Tibial nerve (tissue), 4 donors: ENCODE measurements at places on chromosomes 4 and X.

GRCh38 chr4:26077756-26078155, 163.7 kb downstream of the SMIM20 start:
- no peak for DNase-seq

GRCh38 chrX:106912864-106913263, 7.3 kb upstream of the CLDN2 start:
- DNase-seq, result no peak

- no peak for DNase-seq
Observed at GRCh38 chr4:5933116-5933515, 40.2 kb upstream of the CRMP1 start.

DNA sequence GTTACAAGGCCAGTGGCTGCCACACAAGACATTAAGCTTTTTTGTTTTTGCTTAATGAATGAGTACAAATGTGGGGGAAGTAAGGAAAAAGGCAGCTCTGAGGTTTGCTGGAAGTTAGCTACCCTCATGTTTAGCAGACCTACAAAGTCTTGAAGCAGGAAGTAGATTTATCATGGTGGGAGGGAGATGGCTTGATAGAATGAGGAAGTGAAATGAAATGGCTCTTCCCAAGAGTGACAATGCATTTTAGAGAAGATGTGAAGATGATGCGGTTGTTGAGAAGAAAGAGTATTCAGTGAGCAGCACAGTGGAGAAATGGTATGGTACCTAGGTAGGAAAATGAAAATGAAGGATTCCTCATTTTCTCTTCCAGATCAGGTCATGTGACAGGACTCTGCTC, 108.0 kb downstream of the SLIT2 start:
- no peak for DNase-seq

- DNase-seq, result no peak
Observed at GRCh38 chr4:153602758-153603157, 81.3 kb upstream of the TLR2 start.

- DNase-seq, result no peak
Observed at GRCh38 chrX:24396931-24397279, 36.5 kb downstream of the SUPT20HL1 start.

- DNase-seq, result no peak
Observed at GRCh38 chrX:105299286-105299685, 78.8 kb upstream of the TEX13A start.

- DNase-seq, result no peak
Observed at GRCh38 chrX:30635630-30636029, 17.6 kb upstream of the GK start.

- no peak for DNase-seq
Observed at GRCh38 chr4:157221895-157222770, 1.6 kb downstream of the GRIA2 start.

GRCh38 chr4:183887351-183887750, 17.8 kb upstream of the STOX2 start:
- DNase-seq, result no peak

DNA sequence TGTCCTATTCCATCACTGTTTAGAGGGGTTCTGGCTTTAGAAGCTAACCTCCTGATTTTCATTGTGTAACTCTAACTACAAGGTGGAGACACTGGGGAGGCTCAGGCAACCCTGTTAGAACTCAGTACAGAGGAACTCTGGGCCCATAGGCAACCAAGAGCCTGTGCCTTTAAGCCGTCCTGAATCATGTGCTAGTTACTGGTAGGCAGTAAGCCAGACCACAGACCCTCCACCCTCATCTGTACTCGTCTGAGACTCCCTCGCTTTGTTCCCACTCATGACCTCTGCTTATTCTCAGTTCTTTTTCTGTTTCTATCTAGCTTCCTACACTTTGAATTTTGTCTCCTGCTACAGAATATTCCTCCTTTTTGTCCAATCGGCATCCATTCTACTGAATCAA, 31.4 kb downstream of the TBC1D1 start:
- DNase-seq, result no peak

DNA sequence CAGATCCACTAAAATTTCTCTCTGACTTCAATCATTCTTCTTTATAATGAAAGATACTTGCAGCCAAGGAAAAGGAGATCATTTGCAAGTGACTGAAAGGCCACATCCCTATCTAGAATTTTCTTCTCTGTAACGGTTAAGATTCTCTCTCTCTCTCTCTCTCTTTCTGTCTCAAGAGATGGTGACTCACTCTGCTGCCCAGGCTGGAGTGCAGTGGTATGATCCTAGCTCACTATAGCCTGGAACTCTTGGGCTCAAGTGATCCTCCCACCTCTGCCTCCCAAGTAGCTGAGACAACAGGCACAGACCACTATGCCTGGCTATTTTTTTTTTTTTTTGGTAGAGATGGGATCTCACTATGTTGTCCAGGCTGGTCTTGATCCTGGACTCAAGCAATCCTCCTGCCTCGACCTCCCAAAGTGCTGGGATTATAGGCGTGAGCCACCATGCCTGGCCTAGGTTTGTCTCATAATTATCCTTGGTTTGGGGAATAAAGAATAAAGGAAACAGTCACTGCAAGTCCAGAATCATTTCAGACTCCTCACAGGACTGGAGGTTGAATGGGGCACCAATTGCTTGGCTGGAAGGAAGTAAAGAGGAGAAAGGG, 33.3 kb upstream of the GALNT7 start:
- DNase-seq, result no peak

DNA sequence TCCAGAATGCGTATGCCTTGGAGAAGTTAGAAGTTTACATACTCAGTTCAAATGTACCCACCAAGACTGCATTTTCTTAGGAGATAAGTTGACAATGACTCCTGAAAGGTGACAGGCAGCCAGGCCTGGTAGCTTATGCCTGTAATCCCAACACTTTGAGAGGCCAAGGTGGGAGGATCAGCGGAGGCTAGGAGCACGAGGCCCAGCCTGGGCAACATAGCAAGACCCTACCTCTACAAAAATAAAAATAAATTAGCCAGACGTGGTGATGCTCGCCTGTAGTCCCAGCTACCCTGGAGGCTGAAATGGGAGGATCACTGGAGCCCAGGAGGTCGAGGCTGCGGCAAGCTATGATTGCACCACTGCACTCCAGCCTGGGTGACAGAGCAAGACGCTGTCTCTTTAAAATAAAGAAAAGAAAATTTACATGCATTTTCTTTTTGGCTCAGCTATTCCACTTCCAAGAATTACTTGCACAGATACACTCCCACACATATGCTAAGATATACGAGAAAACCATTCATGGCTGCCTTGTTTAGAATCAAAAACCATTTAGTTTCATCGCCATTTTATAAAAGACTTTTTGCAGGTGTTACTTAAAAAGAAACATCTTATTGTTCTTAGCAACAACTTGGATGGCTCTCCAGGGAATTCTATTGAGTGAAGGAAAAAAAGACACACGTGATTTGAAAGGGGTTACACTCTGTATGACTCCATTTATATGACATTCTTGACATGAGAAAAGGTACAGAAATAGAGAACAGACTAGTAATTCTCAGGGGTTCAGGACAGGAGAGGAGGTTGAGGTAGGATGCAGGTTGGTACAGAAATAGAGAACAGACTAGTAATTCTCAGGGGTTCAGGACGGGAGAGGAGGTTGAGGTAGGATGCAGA, 66.3 kb downstream of the DHRSX start:
- DNase-seq, result no peak

- no peak for DNase-seq
Observed at GRCh38 chrX:115582616-115583495, 21.9 kb downstream of the PLS3 start.

DNA sequence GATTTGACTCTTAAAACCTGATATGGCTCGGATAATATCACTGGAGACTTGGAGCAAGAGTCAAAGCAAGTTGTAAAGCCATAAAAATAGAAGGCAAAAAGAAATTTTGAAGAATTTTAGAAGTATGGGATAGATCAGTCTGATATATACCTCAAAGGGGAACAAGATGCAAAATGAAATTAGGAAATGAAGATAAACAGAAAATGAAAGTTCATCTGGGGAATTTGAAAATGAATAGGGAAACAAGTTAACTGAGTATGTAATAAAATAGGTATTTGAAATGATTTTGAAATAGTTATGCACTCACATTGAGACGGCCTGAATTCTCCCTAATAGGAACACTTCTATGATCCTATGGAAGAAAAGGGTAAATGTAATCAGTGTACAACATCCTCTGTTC, 5.7 kb downstream of the CYP2U1 start:
- DNase-seq, result no peak

DNA sequence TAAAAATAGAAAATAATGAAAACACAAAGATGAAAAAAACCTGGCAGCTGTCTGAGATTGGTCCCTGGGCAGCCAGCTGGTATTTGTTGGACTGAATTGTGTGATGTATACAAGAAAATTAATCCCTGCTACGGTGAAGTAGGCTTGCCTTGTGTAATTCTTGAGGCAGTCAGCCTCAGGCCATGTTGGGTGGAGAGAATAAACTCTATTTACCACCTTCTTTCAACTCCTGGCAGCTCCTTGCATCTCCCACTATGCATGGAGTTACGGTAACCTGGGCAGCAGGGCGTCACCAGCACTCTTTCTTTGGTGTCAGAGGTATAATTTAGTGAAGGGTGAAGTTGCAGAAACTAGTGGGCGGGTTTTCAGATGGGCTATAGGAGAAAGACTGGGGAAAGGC, 3.5 kb downstream of the SPIN2A start:
- no peak for DNase-seq
